Occipital lobe (tissue), 3 donors: ENCODE measurements at places on chromosomes 6 and 20.

GRCh38 chr6:119277052-119277451 is 72.5 kb downstream of the MAN1A1 start:
- DNase-seq: no peak

- no peak for DNase-seq
Measured at GRCh38 chr6:31356216-31356945, 598 bp downstream of the HLA-B start.

DNA sequence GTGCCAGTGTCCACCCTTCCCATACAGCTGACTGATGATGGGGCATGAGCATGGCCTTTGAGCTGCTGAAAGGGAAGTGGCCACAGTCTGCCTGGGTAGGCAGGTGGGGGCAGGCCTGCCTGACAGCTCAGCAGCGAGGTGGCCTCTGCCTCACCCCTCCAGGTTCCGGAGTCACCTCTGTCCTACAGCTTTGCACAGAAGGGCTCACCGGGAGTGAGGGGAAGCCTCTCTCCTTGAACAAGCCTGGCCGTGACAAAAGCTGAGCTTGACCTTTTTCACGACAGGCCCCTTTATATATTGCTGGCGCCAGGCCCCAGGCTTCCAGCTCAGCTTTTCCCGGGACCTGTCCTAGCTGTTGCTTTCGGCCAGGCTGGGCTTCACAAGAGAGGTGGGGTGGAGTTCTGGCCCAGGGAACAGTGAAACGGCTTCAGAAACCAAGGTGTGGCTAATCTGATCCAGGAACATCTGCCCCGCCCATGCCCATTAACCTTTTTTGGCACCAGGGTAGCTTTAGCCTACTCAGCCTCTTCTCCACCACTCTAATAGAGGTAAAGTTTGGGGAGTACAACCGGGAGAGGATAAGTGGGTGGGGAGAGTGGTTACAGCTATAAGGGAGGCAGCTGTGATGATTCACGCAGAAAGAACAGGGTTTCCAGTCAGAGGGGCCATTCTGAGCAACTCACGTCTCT is 42.9 kb downstream of the C6orf132 start:
- no peak for DNase-seq

- no peak for DNase-seq
Measured at GRCh38 chr6:20811109-20811761, 277.0 kb downstream of the CDKAL1 start.

GRCh38 chr6:2861822-2862164 is 20.1 kb upstream of the SERPINB1 start:
- DNase-seq: no peak

GRCh38 chr20:32362901-32363364 is 4.8 kb downstream of the ASXL1 start:
- DNase-seq: no peak

DNA sequence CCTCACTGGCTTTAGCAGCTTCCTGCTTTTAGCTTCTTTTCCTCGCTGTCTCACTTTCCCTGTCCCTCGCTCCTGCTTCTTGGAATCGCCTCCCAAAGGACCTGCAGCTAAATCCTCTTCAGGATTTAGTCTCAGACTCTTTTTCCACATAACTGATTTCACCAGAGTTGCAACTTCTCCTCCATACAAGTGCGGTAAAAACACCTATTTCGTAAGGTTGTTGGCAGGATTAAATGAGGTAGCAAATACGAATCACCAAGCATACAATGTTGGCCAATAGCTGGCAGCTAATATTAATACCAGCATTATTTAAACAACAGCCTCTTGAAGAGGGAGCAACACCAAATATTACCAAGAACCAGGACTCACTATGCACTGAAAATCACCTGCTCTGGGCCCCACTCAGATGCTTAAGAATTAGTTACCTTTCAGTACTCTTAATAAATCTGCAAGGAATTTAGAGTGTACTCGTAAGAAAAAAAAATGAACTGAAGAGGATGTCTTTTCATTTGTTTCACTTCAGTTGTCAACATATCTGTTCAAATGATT is 123.0 kb downstream of the DTNBP1 start:
- no peak for DNase-seq

DNA sequence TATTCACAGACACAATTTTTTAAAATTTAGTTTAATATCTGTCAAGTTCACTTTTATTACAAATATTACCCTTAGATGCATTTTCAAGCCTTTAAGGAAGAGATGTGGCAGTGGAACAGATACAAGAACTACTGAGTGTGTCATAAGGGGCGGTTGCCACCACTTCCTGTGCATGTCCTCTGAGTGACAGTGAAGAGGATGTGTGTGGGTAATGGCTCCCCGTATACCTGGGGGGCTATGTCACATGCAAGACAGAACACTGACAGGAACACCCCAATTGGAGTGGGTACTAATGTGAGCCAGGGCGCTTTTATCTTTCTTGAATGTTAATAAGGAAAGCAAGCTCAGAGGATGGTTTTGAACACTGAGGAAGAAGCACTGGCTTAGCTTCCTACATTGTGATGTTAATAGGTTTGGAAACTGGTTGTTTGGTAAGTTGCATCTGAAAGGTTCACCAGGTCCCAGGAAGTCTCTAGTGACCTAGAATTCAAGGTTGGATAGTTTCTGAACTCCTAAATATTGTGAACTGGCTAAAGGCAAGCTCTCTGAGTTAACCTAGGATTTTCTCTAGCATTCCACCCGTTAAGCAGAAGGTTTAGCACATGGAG is 83.4 kb upstream of the ASF1A start:
- no peak for DNase-seq

DNA sequence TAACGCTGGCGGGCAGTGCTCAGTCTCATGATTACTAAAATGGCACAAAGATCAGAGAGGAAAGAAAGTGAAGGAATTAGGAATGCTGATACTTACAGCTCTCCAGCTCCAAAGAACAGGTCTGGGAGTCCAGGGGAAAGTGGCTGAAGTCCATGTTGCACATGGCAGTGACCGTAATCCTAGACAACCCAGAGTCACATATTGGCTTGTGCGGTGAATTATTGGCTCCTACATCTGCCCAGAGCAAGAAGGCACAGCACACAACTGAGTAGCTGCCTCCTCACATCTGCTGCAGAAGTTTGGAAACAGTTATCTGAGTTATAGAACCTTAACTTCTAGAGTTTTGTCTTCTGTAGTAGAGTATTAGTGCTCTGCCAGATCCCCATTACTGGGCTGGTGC is 47.2 kb downstream of the GABRR2 start:
- no peak for DNase-seq

DNA sequence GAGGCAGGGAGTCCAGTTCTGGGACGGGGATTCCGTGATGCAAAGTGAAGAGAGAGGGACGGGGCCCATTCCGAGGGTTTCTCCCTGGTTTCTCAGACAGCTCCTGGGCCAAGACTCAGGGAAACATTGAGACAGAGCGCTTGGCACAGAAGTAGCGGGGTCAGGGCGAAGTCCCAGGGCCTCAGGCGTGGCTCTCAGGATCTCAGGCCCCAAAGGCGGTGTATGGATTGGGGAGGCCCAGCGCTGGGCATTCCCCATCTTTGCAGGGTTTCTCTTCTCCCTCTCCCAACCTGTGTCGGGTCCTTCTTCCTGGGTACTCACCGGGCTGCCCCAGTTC is 35.9 kb upstream of the HLA-G start:
- no peak for DNase-seq

DNA sequence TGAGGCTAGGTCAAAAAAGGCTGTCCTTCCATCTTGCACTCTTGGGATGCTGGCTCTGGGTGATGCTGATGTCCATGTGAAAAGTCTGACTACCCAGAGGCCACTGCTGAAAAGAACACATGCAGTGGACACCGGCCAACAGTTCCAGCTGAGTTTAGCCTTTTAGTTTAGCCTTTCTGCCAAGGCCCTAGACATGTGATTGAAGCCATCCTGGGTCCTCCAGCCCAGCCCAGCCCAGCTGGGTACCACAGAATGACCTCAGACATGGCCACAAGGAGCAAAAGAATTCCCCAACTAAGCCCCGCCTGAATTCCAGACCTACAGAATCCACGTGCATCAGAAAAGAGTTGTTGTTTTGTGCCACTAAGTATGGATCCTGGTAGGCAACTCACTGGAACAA is 17.4 kb downstream of the PIGT start:
- DNase-seq: peak; percentile 82

- no peak for DNase-seq
Measured at GRCh38 chr20:34475979-34476736, 40.1 kb upstream of the DYNLRB1 start.

GRCh38 chr20:37218976-37219375 is 39.6 kb upstream of the MROH8 start:
- DNase-seq: no peak

DNA sequence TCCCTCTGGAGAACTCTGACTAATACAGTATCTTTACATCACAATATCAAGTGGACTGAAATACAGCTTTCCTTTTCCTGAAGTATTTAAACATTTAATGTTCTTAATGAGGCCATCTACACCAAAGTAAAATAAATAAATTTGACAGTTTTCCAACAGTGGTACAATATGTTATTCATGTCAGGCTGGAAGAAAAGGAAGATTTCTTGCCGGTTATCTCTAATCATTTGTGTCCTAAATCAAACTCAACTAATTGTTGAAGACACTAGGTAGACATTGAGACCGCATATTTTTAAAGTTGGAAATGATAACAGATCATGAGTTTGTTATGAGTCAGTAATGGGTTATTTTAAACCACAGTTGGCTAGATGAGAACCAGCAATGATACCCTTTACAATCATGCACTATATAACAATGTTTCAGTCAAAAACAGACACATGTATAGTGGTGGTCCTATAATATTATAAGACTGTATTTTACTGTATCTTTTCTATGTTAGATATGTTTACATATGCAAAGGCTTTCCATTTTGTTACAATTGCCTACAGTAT is 241.6 kb downstream of the LMBRD1 start:
- DNase-seq: no peak

DNA sequence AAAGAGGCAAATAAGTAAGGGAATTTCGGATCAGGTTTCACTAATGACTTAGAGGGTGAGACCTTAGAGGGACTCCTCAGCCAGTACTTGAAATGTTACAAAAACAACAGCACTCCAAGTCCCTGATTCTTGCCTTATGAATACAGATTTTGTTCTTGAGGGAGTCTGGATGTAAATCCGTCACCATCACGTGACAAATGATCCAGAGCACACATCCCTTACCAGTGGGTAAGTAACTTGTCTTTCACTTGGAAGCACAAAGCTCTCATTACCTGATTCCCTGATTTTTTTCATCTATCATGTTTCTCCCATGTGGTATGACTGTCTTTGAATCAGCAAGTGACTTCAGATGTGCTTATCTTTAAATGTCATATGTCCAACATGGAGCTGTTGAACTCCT is 595.3 kb upstream of the POU3F2 start:
- no peak for DNase-seq

- DNase-seq: no peak
Measured at GRCh38 chr20:5608442-5609161, 141.6 kb upstream of the SHLD1 start.

GRCh38 chr6:136129365-136129764 is 120.7 kb downstream of the MTFR2 start:
- no peak for DNase-seq

GRCh38 chr6:19759117-19759880 is 77.9 kb upstream of the ID4 start:
- no peak for DNase-seq

- DNase-seq: no peak
Measured at GRCh38 chr20:60052322-60052721, 94.1 kb downstream of the CDH26 start.

GRCh38 chr20:43925801-43926200 is 11.1 kb downstream of the TOX2 start:
- no peak for DNase-seq

DNA sequence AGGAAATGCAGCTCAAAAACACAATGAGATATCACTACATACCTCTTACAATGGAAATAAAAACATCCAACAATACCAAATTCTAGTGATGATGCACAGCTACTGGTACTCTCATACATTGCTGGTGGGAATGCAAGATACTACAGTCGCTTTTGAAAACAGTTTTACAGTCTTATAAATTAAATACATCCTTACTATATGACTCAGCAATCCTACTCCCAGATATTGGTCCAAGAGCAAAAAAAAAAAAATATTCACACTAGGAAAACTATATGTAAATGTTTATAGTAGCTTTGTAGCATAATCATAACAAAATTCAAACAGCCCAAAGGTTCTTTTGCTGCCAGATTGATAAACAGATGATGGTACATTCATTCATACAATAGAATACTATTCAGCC is 217.4 kb upstream of the FAM83B start:
- no peak for DNase-seq

DNA sequence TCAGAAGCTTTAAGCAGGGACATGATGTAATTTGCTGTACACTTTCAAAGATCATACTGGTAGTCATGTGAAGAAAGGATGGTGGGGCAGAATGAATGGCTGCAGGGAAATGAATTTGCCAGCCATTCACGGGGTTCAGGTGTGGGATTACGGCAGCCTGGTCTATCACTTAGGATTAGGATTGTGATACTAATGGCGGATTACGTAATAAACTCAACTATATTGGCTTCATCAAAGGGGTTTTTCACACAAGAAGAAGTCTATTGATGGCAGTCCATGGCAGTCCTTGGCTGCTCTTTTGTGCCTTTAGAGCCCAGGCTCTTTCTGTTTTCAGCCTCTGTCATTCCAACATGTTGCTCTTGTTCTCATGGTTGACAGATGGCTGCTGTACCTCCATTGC is 12.6 kb upstream of the EEF1E1 start:
- DNase-seq: no peak

- no peak for DNase-seq
Measured at GRCh38 chr20:49966861-49967260, 15.9 kb upstream of the SNAI1 start.

DNA sequence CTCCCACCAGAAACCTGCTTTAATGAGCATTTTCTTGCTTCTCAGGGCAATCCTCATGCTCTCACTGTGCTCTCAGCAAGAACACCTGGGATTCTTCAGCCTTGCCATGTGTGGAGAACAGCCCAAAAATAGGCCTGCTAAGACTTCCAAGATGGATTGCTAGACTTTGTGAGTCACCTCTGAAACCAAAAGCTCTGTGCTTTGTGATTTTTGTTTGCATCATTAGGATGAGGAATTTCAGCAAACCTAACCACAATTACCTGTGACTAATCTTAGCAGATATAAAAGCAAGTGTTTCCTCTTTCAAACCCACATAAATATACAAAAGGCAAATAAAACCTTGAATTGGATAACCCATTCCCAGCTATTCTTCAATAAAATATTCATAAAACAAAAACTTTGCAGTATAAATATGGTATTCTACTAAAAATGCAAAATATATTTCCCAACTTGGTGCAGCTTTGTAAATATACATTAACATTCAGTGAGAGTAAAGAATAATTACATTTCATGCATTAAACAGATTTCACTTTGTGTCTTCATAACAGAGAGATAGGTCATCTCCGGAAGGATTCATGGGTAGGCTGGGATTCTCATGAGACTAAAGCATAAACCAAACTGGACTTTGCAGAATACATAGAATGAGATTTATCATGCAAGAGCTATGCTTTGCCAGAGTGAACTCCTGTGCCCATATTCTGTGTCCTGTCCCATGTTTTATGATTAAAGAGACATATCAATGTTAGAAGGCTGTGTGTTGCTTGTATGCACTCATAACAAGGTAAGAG is 33.5 kb downstream of the TPBG start:
- DNase-seq: no peak
